HepG2 (cell line): ENCODE measurements at places on chromosomes 5 and 9. TPM values are rescaled to one million over a fixed set of nuclear protein-coding genes. Genes with fewer than 3 reads are reported as not detected.
A peak's percentile ranks its signal among the peaks of the same experiment; 100 is the strongest.

DNA sequence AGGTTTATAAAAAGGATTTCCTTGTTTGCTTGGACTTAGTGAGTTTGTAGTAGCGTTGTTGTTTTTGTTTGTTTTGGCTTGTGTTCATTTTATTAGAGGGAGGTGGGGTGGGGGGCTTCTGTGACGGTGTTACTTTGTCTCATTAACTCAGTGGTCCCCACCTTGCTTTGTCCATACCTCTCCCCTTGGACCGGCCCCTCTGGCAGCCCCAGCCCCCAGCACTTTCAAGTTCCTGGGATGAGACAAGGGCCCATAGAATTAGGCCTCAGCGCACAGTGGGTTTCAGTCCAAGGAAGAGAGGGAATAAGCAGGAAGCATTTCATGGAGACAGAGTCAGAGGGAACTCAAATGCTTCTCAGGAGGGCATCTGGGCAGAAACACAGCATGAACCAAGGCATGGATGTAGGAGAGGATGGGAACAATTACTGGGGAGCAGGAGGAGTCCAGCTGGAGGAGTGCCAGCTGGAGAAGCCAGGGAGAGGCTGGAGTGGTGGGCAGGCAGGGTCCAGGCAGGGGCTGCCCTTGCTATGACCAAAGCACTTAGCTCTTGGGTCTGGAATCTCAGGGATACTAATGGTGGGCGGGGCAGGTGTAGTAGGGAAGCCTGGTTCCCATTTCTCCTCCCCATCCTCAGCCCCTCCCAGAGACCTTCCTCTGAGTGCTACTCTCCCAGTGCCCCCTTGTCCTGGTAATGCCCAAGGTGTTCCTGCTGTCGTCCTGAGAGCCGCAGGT is 23.5 kb upstream of the ENHO start:
- no peak for DNase-seq
- H3K4me3 ChIP-seq = no peak overlapping the region

Gene C9
- total RNA-seq = not detected in 2 replicates

GRCh38 chr5:88674356-88675167 is 208.4 kb downstream of the MEF2C start:
- no peaks in the 10 kb centered on the region for H3K36me3 ChIP-seq
- H3K4me3 ChIP-seq = no peak overlapping the region
- no peak overlapping the region for H3K27ac ChIP-seq
- no peak for DNase-seq
- peaks cover 54% of the 10 kb centered on the region for H3K27me3 ChIP-seq
- H3K4me1 ChIP-seq = no peaks in the 10 kb centered on the region

Gene AJM1
- total RNA-seq = 0.48 and 1.1 TPM in 2 replicates

Gene KCNN2
- not detected in 2 replicates for total RNA-seq

Gene TAS2R1
- not detected in 2 replicates for total RNA-seq

- H3K27me3 ChIP-seq = no peaks in the 10 kb centered on the region
- no peak for DNase-seq
- no peaks in the 10 kb centered on the region for H3K36me3 ChIP-seq
- H3K27ac ChIP-seq = no peak overlapping the region
Measured at GRCh38 chr5:112554101-112554977, 135.3 kb upstream of the EPB41L4A start.

- H3K27me3 ChIP-seq = no peaks in the 10 kb centered on the region; the same call in 1 of the 2 replicates
- H3K27ac ChIP-seq = no peak overlapping the region
- H3K36me3 ChIP-seq = no peaks in the 10 kb centered on the region
- peak; percentile 19 for DNase-seq
- H3K4me1 ChIP-seq = peaks cover 6% of the 10 kb centered on the region
Measured at GRCh38 chr5:116944183-116944582, 369.6 kb upstream of the SEMA6A start.

Gene LECT2
- total RNA-seq = not detected in 2 replicates

GRCh38 chr5:131846536-131846935 is 49.7 kb upstream of the FNIP1 start:
- no peaks in the 10 kb centered on the region for H3K4me1 ChIP-seq
- H3K36me3 ChIP-seq = no peaks in the 10 kb centered on the region
- H3K27ac ChIP-seq = no peak overlapping the region
- DNase-seq = no peak
- no peaks in the 10 kb centered on the region for H3K27me3 ChIP-seq
- H3K4me3 ChIP-seq = no peak overlapping the region

Gene PJA2
- 39.4 and 70.7 TPM in 2 replicates for total RNA-seq

DNA sequence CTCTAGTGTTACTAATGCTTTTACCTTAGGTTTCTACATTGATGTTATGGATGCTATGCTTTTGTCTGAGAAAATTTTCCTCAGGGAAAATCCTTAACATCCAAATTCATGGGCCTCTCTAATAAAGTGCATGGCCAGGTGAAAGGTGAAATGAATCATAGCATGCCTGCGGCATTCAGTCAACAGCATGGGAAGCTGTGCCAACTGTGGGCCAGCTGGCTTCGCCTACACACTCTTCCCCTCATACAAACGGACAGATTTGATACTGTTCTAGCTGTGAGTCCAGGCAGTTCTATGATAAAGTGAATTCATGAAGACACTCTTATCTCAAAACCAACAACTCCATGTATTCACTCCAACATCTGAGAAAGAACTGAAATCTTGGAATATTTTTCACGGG is 374.1 kb downstream of the PLK2 start:
- no peak overlapping the region for H3K4me3 ChIP-seq
- H3K4me1 ChIP-seq = no peaks in the 10 kb centered on the region
- H3K36me3 ChIP-seq = no peaks in the 10 kb centered on the region
- DNase-seq = no peak
- no peaks in the 10 kb centered on the region for H3K27me3 ChIP-seq
- H3K27ac ChIP-seq = no peak overlapping the region

Gene LCN1
- total RNA-seq = not detected in 2 replicates

Gene GABRP
- total RNA-seq = not detected in 2 replicates

DNA sequence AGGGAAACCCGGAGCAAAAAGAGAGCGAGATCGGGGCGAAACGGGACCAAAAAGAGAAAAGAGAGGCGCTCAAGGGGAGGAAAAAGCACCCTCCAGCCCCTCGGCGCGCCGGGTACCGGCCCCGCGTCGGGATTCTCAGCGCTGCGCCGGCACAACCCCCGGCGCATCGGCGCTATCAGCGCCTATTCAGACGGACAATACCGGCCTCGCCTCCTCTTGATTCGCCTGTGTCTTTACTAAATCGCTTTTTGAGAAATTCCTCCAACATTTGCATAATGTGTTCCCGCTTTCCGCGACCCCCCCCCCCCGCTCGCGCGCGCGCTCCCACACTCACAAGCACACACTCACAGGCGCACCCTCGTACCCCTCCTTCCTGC is 578 bp downstream of the LHX6 start:
- peaks cover 86% of the 10 kb centered on the region for H3K27me3 ChIP-seq
- H3K4me3 ChIP-seq = peak overlapping the region; percentile 59
- no peak for DNase-seq
- no peaks in the 10 kb centered on the region for H3K36me3 ChIP-seq

GRCh38 chr5:180575571-180575970 is 15.7 kb downstream of the SCGB3A1 start:
- H3K4me1 ChIP-seq = no peaks in the 10 kb centered on the region
- no peak overlapping the region for H3K27ac ChIP-seq
- no peak overlapping the region for H3K4me3 ChIP-seq
- H3K36me3 ChIP-seq = peaks cover 45% of the 10 kb centered on the region; the same call in 2 of the 3 replicates
- no peak for DNase-seq

- H3K4me1 ChIP-seq = 0 out of 2 replicates have a peak, but pooled peaks cover 7% of the 10 kb centered on the region
- H3K27me3 ChIP-seq = no peaks in the 10 kb centered on the region
- no peaks in the 10 kb centered on the region for H3K36me3 ChIP-seq
- H3K27ac ChIP-seq = no peak overlapping the region
- no peak for DNase-seq
- H3K4me3 ChIP-seq = no peak overlapping the region
Measured at GRCh38 chr5:102856389-102856777, 101.3 kb downstream of the PAM start.

GRCh38 chr5:163269624-163270023 is 167.8 kb upstream of the CCNG1 start:
- no peaks in the 10 kb centered on the region for H3K4me1 ChIP-seq
- DNase-seq = no peak
- no peak overlapping the region for H3K4me3 ChIP-seq
- H3K27ac ChIP-seq = no peak overlapping the region
- H3K36me3 ChIP-seq = no peaks in the 10 kb centered on the region

- H3K4me1 ChIP-seq = no peaks in the 10 kb centered on the region
- no peaks in the 10 kb centered on the region for H3K27me3 ChIP-seq
- no peak for DNase-seq
- H3K36me3 ChIP-seq = no peaks in the 10 kb centered on the region
- no peak overlapping the region for H3K4me3 ChIP-seq
Measured at GRCh38 chr5:9230355-9230754, 315.5 kb downstream of the SEMA5A start.

Gene SMIM27
- 13.3 and 17.9 TPM in 2 replicates for total RNA-seq

Gene STPG3
- not detected in 2 replicates for total RNA-seq

Gene SHLD3
- 6.8 and 8.1 TPM in 2 replicates for total RNA-seq

DNA sequence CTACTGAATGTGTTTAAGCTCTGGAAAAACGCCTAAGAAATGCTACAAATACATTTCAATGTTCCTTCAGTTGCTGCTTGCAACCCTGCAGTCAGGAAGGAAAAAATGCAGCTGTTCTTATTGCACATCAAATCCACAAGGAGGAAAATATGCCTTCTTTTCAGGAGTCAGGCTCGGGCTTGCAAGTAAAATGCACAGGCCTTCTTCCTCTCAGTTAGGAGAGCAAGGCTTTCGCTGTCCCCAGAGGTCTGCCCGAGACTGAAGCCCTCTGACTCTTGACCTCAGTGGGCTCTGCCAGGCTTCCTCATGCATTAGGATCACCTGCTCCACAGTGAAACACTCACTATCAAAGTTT is 899 bp upstream of the SHC3 start:
- H3K4me1 ChIP-seq = peaks cover 26% of the 10 kb centered on the region
- peak overlapping the region; percentile 47 for H3K4me3 ChIP-seq
- peak overlapping the region; percentile 66 for H3K27ac ChIP-seq
- no peak for DNase-seq
- H3K27me3 ChIP-seq = peaks cover 5% of the 10 kb centered on the region

GRCh38 chr5:73687357-73687756 is 61.4 kb downstream of the ARHGEF28 start:
- H3K4me1 ChIP-seq = no peaks in the 10 kb centered on the region
- peaks cover 13% of the 10 kb centered on the region; the same call in 1 of the 3 replicates for H3K36me3 ChIP-seq
- no peak overlapping the region for H3K4me3 ChIP-seq
- DNase-seq = no peak
- H3K27me3 ChIP-seq = no peaks in the 10 kb centered on the region
- no peak overlapping the region for H3K27ac ChIP-seq

DNA sequence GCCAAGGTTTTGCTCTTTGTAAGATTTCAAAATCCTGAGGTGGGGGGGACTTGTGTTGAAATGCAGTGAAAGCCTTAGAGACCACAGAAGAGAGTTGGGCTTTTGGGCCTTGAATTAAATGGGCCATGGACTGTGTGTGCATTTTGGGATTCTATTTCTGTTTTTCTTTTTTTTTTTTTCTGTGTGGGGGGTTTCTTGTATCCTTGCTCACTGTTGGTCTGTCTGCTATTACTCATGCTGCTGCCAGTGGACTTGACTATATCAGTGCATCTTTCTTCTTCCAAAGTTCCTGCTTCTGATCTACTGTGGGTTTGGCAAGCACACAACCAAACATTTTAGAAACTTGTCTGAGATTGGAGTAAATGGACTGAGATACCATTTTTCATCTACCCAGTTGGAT is 344.9 kb downstream of the ARL15 start:
- H3K27ac ChIP-seq = no peak overlapping the region
- H3K4me1 ChIP-seq = no peaks in the 10 kb centered on the region
- H3K27me3 ChIP-seq = no peaks in the 10 kb centered on the region
- no peaks in the 10 kb centered on the region for H3K36me3 ChIP-seq
- no peak overlapping the region for H3K4me3 ChIP-seq

DNA sequence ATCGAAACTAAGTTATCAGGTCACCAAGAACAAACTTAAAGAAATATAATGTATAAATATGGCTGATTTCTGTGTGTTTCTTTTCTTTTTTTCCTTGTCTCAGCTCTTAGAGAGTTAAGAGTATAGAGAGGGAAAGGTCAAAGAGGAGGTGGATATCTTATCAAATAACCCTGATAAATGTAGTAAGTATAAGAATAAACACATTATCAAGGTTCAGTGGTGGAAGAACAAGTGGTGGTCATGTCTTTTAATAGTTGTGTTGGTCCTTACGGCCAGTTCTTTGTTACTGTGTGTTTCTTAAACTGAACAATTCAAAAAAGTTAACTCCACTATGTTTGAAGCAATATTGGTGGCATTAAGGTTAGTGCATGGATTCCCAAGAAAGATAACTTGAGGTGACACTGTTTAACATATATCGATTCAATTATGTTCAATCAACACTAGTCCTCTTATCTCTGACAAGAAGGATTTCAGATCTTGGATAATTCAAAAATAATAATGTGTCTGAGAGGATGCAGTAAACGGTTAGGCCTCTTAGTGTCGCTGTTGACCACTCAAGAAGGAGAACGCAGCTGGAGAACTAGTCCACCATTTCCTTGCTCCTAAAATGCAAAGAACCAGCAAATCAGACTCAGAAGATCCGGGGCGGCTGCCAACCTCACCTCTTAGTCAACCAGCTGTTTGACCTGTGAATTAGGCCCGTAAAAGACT is at the start of gene PCDHGA3:
PCDHGA3 (plus strand) TSS at position 588 of the 711 bp plus-strand sequence. CDS start 205 bp downstream, outside the sequence.
- no peaks in the 10 kb centered on the region for H3K36me3 ChIP-seq
- no peak within 1 kb of the TSS for H3K4me3 ChIP-seq
- H3K27me3 ChIP-seq = no peaks in the 10 kb centered on the region
- no peak within 1 kb of the TSS for H3K27ac ChIP-seq

Gene SLC28A3
- not detected in 2 replicates for total RNA-seq

DNA sequence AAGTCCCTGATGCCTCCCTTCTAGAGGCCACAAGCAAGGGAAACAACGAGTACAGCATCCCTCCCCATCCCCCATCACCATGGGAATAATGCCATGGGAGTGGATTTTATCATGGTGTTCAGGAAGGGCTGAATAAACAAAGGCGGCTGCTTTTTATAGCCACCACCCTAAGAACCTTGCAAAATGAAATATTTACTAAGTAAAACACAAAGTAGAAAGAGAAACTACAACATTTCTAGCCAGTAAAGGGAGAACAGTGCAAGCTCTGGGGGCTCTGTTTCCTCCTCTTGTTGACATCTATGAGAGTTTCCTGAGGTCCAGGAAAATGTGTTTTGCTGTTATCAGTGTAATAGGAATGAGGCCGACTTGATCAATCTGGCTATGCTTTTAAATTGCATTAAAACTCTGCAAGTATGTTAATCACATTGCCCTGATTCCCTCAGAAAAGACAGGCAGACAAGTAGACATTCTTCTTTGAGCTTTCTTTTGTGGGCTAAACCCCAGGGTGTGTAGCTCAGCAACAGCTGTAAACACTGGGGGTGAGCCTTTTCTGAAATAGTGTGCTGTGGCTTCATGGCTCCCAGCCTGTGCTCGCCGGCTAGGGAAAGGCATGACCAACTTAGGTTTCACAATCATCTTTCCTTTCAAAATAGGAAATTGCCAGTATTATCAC is 31.1 kb downstream of the SV2C start:
- H3K4me1 ChIP-seq = no peaks in the 10 kb centered on the region
- H3K27me3 ChIP-seq = no peaks in the 10 kb centered on the region
- no peak overlapping the region for H3K27ac ChIP-seq
- no peak for DNase-seq
- no peaks in the 10 kb centered on the region for H3K36me3 ChIP-seq
- no peak overlapping the region for H3K4me3 ChIP-seq
